H1 (cell line): ENCODE measurements at places on chromosomes 1 and 21. TPM values are rescaled to one million over a fixed set of nuclear protein-coding genes. Genes with fewer than 3 reads are reported as not detected.

DNA sequence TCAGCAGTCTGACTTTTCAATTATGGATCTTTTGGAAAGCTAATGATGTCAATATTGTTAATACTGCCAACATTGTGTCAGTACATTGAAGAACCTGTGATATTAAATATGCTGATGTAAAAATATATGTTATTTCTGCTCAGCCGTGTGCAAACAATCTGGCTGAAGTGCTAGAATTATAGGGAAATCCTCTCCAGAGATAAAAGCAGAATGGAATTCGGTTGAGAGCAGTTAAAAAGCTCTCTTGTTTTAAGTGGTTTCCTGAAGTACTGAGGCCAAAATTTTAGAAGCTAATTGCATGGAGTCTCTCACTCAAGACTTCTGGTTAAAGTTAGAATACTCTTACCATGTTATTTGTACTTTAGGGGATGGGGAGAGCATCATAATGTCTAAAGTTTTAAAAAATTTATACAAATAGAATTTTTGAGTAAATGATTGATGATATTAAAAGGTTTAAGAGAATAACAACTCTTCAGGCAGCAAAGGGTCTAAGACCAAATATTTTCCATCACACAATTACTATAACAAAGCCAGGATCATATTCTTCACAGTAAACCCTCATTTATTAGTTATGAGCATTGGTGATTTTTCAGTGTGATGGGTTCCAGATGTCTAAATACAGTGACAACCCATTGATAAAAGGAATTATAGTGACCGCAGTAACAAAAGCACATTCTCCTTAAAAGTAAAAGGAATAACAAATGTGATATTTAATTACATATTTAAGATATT, 834.2 kb upstream of the CXADR start:
- no peaks in the 10 kb centered on the region for H3K4me1 ChIP-seq
- DNase-seq: no peak
- H3K27ac ChIP-seq: no peak overlapping the region
- no peak overlapping the region for H3K4me3 ChIP-seq
- no peaks in the 10 kb centered on the region for H3K27me3 ChIP-seq

DNA sequence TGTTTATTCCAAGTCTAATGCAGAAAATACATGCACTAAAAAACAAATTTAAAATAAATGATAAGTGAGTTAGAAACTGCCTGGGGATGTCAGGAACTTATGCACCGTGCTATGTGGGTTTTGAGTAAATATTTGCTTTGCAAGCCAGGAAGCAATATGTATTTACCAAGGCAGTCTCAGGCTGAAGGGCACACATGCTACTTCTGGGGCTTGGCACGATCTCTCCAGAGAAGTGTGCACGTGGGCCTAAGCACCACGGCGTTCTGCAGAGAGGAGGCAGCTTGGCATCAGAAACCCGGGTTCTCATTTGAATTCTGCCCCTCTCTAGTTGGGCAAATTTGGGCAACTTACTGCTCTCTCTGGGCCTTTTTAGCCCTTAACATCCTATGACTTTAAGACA, 72.6 kb upstream of the ROR1 start:
- no peaks in the 10 kb centered on the region; the same call in 1 of the 2 replicates for H3K36me3 ChIP-seq
- peaks cover 3% of the 10 kb centered on the region; the same call in 1 of the 2 replicates for H3K4me1 ChIP-seq
- H3K4me3 ChIP-seq: no peak overlapping the region
- H3K27ac ChIP-seq: no peak overlapping the region
- no peaks in the 10 kb centered on the region for H3K27me3 ChIP-seq

- no peak overlapping the region for H3K27ac ChIP-seq
- H3K36me3 ChIP-seq: no peaks in the 10 kb centered on the region
- H3K27me3 ChIP-seq: no peaks in the 10 kb centered on the region
Measured at GRCh38 chr1:187938092-187938491, 1109.3 kb downstream of the PLA2G4A start.

GRCh38 chr1:26858891-26859640, 3.9 kb upstream of the SFN start:
- H3K36me3 ChIP-seq: no peaks in the 10 kb centered on the region; the same call in 1 of the 2 replicates
- no peak overlapping the region for H3K4me3 ChIP-seq
- peaks cover 9% of the 10 kb centered on the region; the same call in 1 of the 2 replicates for H3K27me3 ChIP-seq
- H3K27ac ChIP-seq: no peak overlapping the region

Gene ANXA9
- 1.5 and 1.8 TPM in 2 replicates for total RNA-seq

Gene SIM2
- total RNA-seq: 0.26 and 0.34 TPM in 2 replicates

DNA sequence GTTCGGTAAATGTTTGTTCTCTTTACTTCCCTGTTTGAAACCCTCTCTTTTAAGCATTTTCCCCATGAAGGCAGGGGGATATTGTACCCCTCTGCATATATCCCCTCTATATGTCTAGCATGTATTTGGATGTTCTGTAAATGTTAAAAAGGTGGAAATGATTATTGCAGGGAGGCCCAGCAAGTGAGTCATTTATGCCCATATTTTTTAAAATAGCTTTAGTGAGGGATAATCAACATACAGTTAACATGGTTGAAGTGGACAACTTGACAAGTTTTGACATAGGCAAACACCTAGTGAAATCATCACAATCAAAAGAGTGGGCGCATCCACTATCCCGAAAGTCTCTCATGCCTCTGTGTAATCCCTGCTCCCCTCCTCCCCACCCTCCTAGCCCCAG, 20.8 kb upstream of the RGS16 start:
- H3K27me3 ChIP-seq: no peaks in the 10 kb centered on the region
- H3K27ac ChIP-seq: no peak overlapping the region
- no peak for DNase-seq
- no peaks in the 10 kb centered on the region for H3K36me3 ChIP-seq
- no peak overlapping the region for H3K4me3 ChIP-seq
- H3K4me1 ChIP-seq: peaks cover 2% of the 10 kb centered on the region; the same call in 1 of the 2 replicates

GRCh38 chr1:163257763-163258162, 55.0 kb upstream of the RGS5 start:
- H3K27me3 ChIP-seq: no peaks in the 10 kb centered on the region
- no peak for DNase-seq
- no peak overlapping the region for H3K27ac ChIP-seq
- no peaks in the 10 kb centered on the region; the same call in 1 of the 2 replicates for H3K36me3 ChIP-seq

Gene ANKRD35
- 2.2 and 3.0 TPM in 2 replicates for total RNA-seq

Gene SEC16B
- total RNA-seq: 0.56 and 1.5 TPM in 2 replicates

GRCh38 chr1:195851804-195852203, 756.4 kb downstream of the KCNT2 start:
- no peaks in the 10 kb centered on the region for H3K27me3 ChIP-seq
- peaks cover 5% of the 10 kb centered on the region; the same call in 1 of the 2 replicates for H3K4me1 ChIP-seq
- DNase-seq: no peak

Gene EXTL1
- 1.2 and 1.3 TPM in 2 replicates for total RNA-seq

Gene C1orf56
- 3.0 and 5.0 TPM in 2 replicates for total RNA-seq

DNA sequence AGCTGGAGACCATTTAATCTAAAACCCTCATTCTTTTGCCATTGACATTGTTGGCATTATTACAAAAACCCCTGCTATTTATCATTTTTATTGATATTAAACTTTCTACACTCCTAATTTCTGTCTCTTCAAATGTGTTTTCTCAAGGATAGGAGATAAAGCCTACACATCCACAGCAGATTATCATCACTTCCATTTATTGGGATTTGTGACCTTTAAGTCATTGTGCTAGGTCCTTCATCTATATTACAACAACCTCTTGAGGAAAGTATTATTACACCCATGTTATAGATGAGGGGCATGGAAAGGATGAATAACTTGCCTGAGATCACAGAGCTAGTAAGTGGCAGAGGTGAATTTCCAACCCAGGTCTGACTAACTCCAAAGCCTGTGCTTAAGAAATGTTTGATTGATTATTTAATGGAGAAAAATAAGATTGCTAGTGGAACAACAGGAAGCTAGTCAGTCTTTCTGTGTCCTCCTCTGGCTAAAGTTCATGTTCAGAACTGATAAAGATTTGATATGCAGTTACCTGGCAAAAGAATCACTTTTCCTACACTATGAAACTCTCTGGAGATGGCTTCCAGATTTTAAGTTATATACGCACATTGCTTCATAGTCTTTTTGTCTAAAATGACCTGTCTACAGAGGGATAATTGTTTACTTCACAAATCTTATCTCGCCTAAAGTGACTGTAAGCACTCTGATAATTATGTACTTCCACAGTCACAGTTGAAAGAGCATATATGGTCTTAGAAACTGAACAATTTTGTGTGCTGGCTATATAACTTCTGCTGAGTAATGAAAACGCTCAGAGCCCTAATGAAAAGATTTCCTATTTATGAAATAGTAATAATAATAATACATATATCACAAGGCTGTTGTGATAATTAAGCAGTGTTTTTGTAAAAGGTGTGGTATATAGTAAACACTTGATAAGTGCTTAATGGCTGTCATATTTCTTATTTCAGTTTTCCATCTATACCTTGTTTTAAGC, 15.0 kb downstream of the FMO5 start:
- no peak for DNase-seq
- no peak overlapping the region for H3K4me3 ChIP-seq
- H3K27ac ChIP-seq: no peak overlapping the region
- no peaks in the 10 kb centered on the region for H3K36me3 ChIP-seq
- H3K4me1 ChIP-seq: no peaks in the 10 kb centered on the region

- DNase-seq: no peak
- H3K27me3 ChIP-seq: no peaks in the 10 kb centered on the region
- peaks cover 16% of the 10 kb centered on the region for H3K4me1 ChIP-seq
- H3K4me3 ChIP-seq: no peak overlapping the region
- H3K27ac ChIP-seq: no peak overlapping the region
- no peaks in the 10 kb centered on the region for H3K36me3 ChIP-seq
Measured at GRCh38 chr1:208135354-208135753, 108.8 kb downstream of the PLXNA2 start.

DNA sequence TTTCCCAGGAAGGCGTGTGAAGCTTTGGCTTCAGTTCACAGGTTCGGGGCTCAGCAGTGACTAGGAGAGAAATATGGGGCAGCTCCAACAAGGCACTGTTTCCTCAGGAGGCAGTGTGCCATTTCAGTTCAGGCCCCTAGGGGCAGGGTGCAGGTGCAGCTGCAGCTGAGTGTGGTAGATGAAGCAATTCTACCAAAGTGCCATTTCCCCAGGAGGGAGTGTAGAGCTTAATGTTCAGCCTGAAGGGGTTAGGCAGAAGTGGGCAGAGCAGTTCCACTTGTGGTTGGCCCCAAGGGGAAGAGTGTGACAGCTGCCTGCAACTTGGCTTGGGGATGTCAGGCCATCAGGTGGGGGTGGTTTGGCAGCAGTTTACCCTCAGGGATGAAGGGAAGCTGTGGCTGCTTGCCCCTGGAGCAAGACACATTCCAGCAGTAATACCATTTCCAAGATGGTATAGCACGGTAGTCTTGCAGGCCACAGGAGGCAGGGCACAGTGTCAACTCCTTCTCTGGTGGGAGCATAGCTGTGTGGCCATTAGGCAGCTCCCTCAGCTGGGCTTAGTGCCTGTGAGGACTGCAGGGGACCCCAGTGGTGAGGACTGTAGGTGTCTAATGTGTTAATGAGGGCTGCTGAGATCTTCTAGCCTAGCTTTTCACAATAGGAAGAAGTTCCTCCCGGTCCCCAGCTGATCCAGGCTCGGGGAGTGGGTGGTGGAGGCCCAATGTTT, 34.7 kb downstream of the RGSL1 start:
- no peak overlapping the region for H3K27ac ChIP-seq
- no peak overlapping the region for H3K4me3 ChIP-seq
- DNase-seq: peak; percentile 55
- H3K27me3 ChIP-seq: no peaks in the 10 kb centered on the region
- no peaks in the 10 kb centered on the region for H3K4me1 ChIP-seq

GRCh38 chr1:28091043-28091781, 2.8 kb upstream of the EYA3 start:
- H3K27ac ChIP-seq: no peak overlapping the region
- no peak for DNase-seq
- H3K27me3 ChIP-seq: no peaks in the 10 kb centered on the region
- H3K4me1 ChIP-seq: no peaks in the 10 kb centered on the region
- no peaks in the 10 kb centered on the region for H3K36me3 ChIP-seq

- no peaks in the 10 kb centered on the region for H3K27me3 ChIP-seq
- H3K4me1 ChIP-seq: no peaks in the 10 kb centered on the region
- DNase-seq: no peak
- H3K4me3 ChIP-seq: no peak overlapping the region
Measured at GRCh38 chr1:52423771-52424170, 19.4 kb downstream of the PRPF38A start.

- H3K36me3 ChIP-seq: peaks cover 14% of the 10 kb centered on the region; the same call in 1 of the 2 replicates
- no peaks in the 10 kb centered on the region for H3K27me3 ChIP-seq
- DNase-seq: no peak
- no peak overlapping the region for H3K27ac ChIP-seq
- no peak overlapping the region for H3K4me3 ChIP-seq
Measured at GRCh38 chr1:6590046-6590445, 10.3 kb downstream of the ZBTB48 start.

DNA sequence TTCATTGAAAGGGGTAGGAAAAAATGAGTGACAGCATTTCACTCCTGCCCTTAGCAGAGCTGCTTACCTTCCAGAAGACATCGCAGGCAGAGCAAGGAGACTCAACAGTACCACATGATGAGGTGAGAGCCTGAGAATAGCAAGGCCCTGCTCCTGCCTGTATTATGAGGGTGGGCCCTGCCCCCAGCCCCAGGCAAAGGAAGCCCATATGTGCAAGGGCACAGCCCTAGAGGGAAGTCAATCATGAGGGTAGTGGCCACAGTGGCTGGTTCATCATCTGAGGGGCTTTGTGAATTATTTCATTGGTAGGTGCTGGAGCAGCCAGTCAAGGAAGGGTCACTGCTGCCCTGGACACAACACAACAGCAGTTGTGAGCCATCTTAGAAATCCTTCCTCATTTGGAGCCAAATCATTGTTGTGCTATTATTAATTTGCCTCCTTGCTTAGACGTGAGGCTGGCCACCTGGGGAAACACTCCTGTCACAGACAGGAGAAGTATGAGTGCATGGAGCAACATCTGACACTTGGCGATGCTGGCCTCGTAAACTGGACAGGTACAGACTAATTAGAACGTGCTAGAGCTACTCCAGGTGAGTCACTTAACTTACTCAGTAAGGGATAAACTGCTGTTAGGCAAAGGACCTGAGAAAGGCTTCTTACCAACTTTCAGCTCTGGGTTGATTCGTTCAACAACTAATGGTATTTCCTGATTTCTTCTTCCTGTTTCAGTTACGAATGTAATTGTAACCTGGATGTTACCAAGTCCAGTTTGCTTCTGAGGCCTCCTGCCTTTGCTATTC, 22.7 kb upstream of the ACBD6 start:
- H3K27me3 ChIP-seq: no peaks in the 10 kb centered on the region
- H3K27ac ChIP-seq: no peak overlapping the region
- no peaks in the 10 kb centered on the region for H3K36me3 ChIP-seq

DNA sequence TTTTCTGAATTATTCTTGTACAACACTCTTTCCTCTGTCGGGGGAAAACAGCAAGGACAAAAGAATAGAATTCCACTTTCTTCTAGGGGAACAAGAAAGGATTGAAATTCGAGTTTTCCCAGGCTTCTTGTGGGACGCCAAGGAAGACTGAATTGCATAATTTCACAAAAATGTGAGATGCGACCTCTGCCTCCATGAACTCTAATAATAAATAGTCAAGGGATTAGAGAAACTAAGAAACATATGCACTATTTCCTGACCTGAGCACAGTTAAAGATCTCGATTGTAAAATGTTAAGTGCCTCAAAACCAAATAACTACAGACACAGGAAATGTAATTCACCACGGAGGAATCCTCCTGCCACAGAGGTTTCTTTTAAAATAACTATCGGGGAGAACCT, 117.3 kb upstream of the MARK1 start:
- H3K4me1 ChIP-seq: peaks cover 7% of the 10 kb centered on the region
- H3K27ac ChIP-seq: no peak overlapping the region
- DNase-seq: no peak
- no peaks in the 10 kb centered on the region for H3K36me3 ChIP-seq
- no peak overlapping the region for H3K4me3 ChIP-seq

Gene NBPF10
- 0.36 and 0.39 TPM in 2 replicates for total RNA-seq

Gene LGR6
- total RNA-seq: 0.50 and 1.1 TPM in 2 replicates

Gene BRDT
- not detected in 2 replicates for total RNA-seq

- H3K4me1 ChIP-seq: peaks cover 13% of the 10 kb centered on the region
- no peak overlapping the region for H3K4me3 ChIP-seq
- H3K36me3 ChIP-seq: no peaks in the 10 kb centered on the region
- H3K27me3 ChIP-seq: peaks cover 21% of the 10 kb centered on the region
- DNase-seq: no peak
Measured at GRCh38 chr1:67834246-67834877, 1.1 kb upstream of the GNG12 start.

Gene KRTAP23-1
- not detected in 2 replicates for total RNA-seq
